ENCODE measurements at places on chromosomes 6 and 20.
A peak's percentile ranks its signal among the peaks of the same experiment; 100 is the strongest.

DNA sequence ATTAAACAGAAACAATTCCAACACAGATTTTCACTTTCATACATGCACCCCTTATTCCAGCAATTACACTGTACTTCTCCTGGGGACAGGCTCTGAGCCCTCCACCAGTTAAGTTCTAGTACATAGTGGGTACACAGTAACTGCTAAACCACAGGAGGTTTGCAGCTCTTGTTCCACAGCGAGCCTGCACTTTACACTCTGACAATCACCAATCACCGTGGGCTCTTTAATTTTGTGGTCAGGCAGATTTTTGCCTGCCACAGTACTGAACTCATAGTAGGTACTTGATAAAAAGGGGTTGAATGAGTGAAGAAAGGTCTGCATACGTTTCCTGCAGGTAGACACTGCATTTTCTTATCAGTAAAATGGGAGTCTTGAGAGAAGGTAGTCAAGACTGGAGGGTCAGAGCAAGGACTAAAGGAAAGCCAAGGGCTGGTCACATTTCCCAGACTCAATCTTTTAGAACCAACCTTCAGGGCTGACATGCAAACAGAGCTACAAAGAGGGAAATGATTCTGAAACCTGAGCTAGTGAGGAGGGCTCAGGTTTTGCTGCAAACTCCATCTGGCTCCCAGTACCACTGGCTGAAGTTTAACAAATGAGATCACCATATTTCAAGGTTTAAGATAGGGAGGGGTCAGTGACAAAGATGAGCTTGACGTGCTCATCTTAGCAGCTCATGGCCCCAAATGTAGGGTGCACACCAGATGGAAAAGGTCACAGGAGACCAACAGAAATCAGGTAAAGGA lies 404.6 kb downstream of the BTBD9 start:
- no peak overlapping the region for H3K27ac ChIP-seq
- no peaks in the 10 kb centered on the region for H3K4me1 ChIP-seq
- H3K36me3 ChIP-seq: no peaks in the 10 kb centered on the region
- no peak overlapping the region for H3K4me3 ChIP-seq
- DNase-seq: no peak
- no peaks in the 10 kb centered on the region for H3K27me3 ChIP-seq

- no peak overlapping the region for H3K4me3 ChIP-seq
- H3K36me3 ChIP-seq: no peaks in the 10 kb centered on the region
These were observed 515.7 kb downstream of the FRK start for GRCh38 chr6:115544765-115545671.

DNA sequence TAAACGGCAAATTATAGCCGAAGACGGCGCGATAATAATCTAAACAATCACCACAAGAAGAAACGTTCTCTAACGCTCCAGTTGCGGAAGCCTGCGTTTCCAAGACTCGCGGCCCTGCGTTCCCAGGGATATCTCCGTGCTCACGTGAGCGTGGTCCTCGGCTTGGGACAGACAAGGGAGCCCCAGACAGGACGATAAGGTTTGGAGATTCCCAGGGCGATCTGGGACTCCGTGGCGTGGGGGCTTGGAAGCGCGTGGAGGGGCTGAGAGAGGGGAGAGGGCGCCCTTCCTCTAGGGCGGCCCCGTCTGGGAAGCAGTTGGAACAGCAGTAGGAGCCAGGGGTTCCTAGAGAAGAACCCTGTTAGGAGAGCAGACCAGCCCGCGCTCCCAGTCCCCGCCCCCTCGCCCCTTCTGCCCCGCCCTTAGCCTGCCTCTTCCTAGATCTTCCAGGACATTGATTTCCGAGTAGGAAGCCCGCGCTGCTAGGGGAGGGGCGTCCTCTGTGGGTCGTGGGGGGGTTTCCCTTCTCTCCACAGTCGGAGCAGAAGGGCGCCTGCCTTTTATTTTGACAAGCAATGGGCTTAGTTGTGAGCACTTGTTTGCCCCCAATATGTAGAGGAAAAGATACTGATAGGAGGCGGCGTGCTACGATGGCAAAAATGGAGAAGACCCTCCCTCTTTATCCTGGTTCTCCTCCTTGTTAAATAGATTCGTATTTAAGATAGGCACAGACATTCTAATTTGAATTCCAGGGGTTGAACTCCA lies 10.6 kb downstream of the NRN1 start:
- peak overlapping the region; percentile 27 for H3K27ac ChIP-seq
- peak; percentile 54 for DNase-seq
- peaks cover 100% of the 10 kb centered on the region for H3K27me3 ChIP-seq
- peaks cover 20% of the 10 kb centered on the region for H3K4me1 ChIP-seq

DNA sequence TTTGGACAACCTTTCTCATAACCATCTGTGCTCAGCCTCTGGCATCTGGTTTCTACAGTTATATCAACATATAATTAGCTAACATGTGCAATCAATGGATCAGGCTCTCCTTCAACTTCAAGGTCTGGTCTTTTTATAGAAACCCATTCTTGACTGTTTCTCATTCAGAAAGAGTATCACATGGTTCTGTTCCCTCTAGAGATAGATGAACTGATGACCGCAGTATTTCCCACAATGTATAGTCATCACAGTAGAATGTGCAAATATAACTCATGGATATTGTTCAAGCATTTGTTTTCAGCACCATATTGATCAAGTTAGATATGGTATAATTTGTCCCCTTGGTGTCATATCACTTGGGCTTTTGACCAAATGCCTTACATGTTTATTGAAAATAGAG lies 656.2 kb downstream of the FRK start:
- H3K4me1 ChIP-seq: no peaks in the 10 kb centered on the region
- H3K27ac ChIP-seq: no peak overlapping the region
- H3K36me3 ChIP-seq: no peaks in the 10 kb centered on the region
- H3K4me3 ChIP-seq: no peak overlapping the region

GRCh38 chr20:63846128-63846771 lies 15.0 kb upstream of the ABHD16B start:
- no peak for DNase-seq
- no peaks in the 10 kb centered on the region for H3K36me3 ChIP-seq
- H3K27ac ChIP-seq: no peak overlapping the region
- H3K4me3 ChIP-seq: no peak overlapping the region

DNA sequence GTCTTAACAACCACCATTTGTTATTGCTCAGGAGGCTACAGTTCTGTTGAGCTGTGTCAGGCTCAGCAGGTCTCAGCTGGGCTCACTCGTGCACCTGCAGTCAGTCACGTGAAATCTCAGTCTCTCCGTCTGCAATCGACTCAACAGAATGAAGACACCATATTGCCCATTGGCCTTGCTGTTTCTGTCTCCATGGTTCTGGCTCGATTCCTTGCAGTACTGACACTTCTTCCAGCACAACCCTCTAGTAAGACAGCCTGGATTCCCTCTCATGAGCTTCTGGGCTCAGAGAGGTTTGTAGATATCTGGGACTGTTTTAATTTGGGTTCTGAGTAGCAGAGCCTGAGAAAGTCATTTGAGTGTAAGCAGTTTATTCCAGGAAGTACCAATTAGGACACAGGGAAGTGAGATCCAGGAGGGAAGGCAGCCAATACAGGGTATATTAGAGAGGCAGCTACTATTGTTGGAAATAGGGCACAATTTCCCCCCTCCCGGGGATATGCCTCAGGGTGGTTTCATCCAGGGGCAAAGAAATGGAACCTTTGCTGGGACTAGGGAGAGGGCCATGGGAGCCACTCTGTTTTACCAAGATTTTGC lies 87.4 kb upstream of the RALGAPA2 start:
- no peak overlapping the region for H3K27ac ChIP-seq
- no peak for DNase-seq
- no peaks in the 10 kb centered on the region for H3K36me3 ChIP-seq
- H3K27me3 ChIP-seq: no peaks in the 10 kb centered on the region
- no peaks in the 10 kb centered on the region for H3K4me1 ChIP-seq

DNA sequence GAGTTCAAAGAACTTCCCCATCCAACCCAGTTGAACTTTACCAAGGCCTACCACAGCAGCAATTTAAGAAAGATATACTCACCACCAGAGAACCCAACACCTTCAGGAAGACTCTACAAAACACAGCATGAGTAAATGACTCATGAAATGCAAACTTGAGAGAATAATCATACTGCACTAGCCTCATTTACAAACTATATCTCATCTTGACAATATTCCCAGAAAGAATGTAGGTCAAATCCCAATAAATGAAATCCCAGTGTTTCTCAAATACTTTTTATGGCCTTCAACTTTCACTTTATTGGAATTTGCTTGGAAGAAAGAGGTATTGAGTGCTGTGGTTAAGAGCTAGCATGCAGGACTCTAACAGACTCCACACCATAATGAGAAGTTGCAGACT lies 60.0 kb downstream of the FYN start:
- no peaks in the 10 kb centered on the region for H3K36me3 ChIP-seq
- H3K4me3 ChIP-seq: no peak overlapping the region
- H3K27me3 ChIP-seq: no peaks in the 10 kb centered on the region
- no peak for DNase-seq
- no peak overlapping the region for H3K27ac ChIP-seq

GRCh38 chr6:80460257-80460865 lies 353.9 kb downstream of the BCKDHB start:
- no peaks in the 10 kb centered on the region for H3K27me3 ChIP-seq
- H3K4me3 ChIP-seq: no peak overlapping the region
- no peaks in the 10 kb centered on the region for H3K4me1 ChIP-seq
- no peak for DNase-seq
- H3K36me3 ChIP-seq: no peaks in the 10 kb centered on the region

DNA sequence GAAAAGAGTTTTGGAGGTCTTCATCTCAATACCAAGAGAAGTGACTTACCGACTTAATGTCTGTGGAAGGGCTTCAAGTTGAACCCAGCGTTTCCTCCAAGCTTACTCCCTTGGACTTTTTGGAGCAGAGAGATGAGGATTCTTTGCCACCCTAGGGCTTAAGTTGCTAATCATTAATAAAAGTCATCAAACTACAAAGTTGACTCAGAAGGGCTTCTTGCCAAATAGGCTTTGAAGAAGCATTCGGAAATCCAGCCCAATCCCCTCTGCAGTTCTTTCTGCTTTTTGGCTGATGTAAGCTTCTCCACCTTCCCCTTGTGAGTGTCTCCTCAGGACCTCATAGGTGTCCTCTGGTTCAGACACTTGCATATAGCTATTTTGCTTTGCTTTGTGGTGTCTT lies at the start of gene SLC17A3:
SLC17A3 (minus strand) TSS at position 126 of the 400 bp plus-strand sequence. CDS start 5,856 bp downstream, outside the sequence.
- H3K4me1 ChIP-seq: no peaks in the 10 kb centered on the region
- H3K27me3 ChIP-seq: no peaks in the 10 kb centered on the region
- no peaks in the 10 kb centered on the region for H3K36me3 ChIP-seq

GRCh38 chr6:157981132-157981394 lies 600 bp upstream of the SYNJ2 start:
- no peaks in the 10 kb centered on the region for H3K36me3 ChIP-seq
- peak overlapping the region; percentile 64 for H3K4me3 ChIP-seq
- H3K27ac ChIP-seq: peak overlapping the region; percentile 90
- peaks cover 49% of the 10 kb centered on the region for H3K4me1 ChIP-seq
- no peaks in the 10 kb centered on the region for H3K27me3 ChIP-seq

GRCh38 chr6:26329763-26330511 lies 35.1 kb upstream of the BTN3A2 start:
- no peak overlapping the region for H3K27ac ChIP-seq
- peaks cover 96% of the 10 kb centered on the region for H3K27me3 ChIP-seq
- no peaks in the 10 kb centered on the region for H3K36me3 ChIP-seq

DNA sequence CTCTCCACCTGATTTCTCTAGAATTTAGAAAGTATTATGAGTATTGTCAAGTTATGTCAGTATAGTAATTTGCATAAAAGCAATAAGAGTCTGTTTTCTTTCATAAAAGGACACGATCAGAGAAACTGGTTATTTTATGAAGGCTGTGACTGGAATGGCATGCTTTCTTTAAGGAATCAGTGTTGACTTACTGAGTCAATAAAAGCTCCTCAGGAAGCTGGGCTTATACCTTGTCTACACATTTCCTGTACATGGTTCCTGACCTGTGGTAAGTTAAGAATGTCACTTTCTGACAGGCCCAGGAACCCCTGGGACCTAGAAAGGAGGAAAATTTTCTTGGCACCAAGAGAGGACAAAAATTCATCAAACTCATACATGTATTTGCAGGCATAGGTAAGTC lies 1224.0 kb upstream of the ADGRB3 start:
- H3K27me3 ChIP-seq: no peaks in the 10 kb centered on the region
- no peak for DNase-seq
- H3K4me1 ChIP-seq: no peaks in the 10 kb centered on the region
- H3K27ac ChIP-seq: no peak overlapping the region

DNA sequence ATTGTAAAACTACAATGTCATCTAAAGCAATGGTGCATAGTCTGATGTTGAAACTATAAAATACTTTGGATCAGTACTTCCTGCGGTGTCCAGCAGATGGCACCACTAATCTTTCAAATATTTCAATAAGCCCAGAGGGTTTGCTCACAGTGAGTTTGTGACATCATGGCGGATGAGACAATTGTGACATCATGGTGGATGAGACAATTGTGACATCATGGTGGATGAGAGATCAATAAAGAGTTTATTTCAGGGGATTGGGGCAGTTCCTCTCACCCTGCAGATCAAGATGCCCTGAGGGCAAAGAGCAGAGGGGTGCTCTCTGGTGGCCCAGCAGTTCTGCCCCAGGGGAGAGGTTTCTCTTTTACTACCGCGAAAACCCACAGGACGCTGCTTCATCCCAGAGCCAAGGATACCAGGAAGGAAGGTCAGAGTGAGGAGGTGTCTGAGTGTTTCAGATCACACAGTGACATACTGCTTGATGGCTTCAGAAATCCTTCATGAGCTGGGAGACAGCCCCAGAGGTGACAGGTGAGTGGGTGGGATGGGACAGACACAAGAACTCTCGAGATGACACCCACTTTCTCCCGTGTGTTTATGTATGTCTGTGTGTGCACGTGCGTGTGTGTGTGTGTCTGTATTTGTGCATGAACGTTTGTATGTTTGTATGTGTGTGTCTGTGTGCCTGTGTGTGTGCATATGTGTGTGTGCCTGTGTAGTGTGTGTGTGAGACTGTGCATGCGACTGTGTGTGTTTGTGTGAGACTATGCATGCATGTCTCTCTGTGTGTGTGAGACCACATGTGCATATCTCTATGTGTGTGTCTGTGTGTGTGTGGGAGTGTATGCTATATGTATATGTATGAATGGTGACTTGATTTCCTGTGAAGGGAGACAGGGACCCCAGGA lies 7.3 kb upstream of the ULBP2 start:
- no peak overlapping the region for H3K4me3 ChIP-seq
- H3K27ac ChIP-seq: no peak overlapping the region
- peak; percentile 75 for DNase-seq
- no peaks in the 10 kb centered on the region for H3K36me3 ChIP-seq
- H3K4me1 ChIP-seq: peaks cover 12% of the 10 kb centered on the region
- H3K27me3 ChIP-seq: peaks cover 95% of the 10 kb centered on the region

- no peak for DNase-seq
- no peaks in the 10 kb centered on the region for H3K27me3 ChIP-seq
- H3K36me3 ChIP-seq: no peaks in the 10 kb centered on the region
These were observed 585.3 kb upstream of the ARID1B start for GRCh38 chr6:156191895-156192294.

DNA sequence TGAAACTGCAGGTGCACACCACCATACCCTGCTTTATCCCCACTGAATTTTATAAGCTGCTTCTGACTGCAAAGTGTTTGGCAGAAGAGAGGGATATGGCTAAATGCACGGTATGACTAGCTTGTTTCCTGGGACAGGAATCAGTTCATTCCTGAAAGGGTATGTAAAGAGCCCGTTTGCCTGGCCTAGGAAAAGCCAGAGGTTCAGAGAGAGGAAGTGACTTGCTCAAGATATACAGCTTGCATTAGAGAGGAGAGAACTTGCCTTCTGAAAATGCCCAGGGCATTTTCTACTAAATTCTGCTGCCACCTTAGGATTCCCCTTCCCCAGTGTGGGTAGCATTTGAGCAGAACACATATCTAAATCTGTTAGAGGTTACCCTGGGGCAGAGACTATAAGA lies 683 bp upstream of the GCNT2 start:
- peaks cover 5% of the 10 kb centered on the region for H3K4me1 ChIP-seq
- no peak overlapping the region for H3K4me3 ChIP-seq
- H3K27me3 ChIP-seq: no peaks in the 10 kb centered on the region
- peak overlapping the region; percentile 69 for H3K27ac ChIP-seq
- no peaks in the 10 kb centered on the region for H3K36me3 ChIP-seq

Measured in transverse colon (tissue), 4 donors.